NCI-H2171 (cell line): ENCODE measurements at places on chromosomes 2 and 18.
A peak's percentile ranks its signal among the peaks of the same experiment; 100 is the strongest.

- DNase-seq, result no peak
These were observed 619 bp downstream of the GALM start for GRCh38 chr2:38666556-38666910.

GRCh38 chr2:209917154-209917771 lies 85.2 kb upstream of the RPE start:
- no peak for DNase-seq

- DNase-seq, result no peak
These were observed 61.5 kb downstream of the NFATC1 start for GRCh38 chr18:79457239-79457638.

- DNase-seq, result no peak
These were observed 65.7 kb upstream of the ZNF236 start for GRCh38 chr18:76756531-76757253.

GRCh38 chr2:20702563-20702962 lies 35.6 kb downstream of the GDF7 start:
- no peak for DNase-seq

DNA sequence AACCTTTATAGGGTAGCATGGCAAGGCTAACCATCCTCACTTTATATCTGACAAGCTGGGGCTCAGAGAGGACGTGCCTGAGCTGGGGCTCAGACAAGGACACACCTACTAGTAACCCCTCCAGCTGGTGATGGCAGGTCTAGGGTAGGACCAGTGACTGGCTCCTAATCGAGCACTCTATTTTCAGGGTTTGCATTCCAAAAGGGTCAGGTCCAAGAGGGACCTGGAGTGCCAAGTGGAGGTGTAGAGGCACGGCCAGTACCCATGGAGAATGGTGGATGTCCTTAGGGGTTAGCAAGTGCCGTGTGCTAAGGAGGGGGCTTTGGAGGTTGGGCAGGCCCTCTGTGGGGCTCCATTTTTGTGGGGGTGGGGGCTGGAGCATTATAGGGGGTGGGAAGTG lies 1.2 kb upstream of the DES start:
- DNase-seq, result no peak

DNA sequence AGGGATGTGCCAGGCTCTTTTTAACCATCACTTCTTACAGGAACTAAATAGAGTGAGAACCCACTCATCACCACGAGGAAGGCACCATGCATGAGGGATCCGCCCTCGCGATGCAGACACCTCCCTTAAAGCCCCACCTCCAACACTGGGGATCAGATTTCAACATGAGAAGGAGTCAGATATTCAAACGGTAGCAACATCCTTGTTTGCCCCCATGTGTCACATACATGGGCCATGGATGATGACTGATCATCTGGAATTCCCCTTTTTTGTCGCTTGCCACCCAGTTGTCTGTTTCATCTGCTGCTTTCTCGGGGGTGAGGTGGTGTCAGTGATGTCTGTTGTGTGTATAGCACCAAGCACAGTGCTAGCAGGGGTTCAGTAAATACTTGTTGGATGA lies 57.9 kb downstream of the NCK2 start:
- no peak for DNase-seq

DNA sequence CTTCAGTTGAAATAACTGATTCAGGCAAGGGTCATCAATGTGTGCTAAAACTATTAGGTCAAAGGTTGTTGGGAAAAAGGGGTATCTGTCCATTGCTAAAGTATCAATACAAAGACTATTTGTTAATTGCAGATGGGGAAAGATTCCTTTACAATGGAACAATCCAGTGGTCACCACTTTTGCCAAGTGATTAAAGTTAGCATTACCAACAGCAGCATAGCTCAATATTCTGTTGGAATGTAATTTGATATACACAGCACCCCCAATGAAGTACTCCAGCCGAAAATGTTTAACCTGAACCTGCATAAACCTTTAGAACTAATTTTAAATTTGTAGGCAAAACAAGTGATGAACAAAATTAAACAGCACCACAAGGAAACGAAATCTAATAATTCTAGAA lies 191.0 kb downstream of the TCF4 start:
- DNase-seq, result no peak

DNA sequence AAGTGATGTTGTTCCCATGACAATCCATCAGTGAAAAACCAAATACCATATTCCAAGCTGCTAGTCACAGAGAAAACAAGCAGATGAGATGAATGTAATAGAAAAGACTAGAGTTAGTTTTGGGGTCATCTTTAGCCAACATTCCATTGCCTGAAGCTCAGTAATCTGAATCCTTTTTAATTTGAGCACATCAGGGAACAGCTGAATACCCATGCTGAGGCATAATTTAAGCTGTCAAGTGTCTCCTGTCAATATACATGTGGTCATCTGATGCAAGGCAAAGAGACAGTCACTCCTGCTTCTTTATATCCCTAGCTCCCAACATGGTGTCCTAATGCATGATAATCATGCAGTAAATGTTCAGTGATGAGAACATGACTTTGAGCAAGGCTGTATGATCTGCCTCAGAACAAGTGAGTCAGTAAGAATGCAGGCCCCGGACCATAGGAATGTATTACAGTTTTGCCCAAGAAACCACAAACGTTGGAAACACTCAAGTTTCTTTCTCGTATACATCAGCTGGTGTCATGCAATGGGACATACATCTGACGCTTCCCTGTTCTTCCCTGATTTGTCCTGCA lies 48.0 kb downstream of the CDK15 start:
- no peak for DNase-seq

- DNase-seq, result peak; percentile 60
These were observed 30.9 kb upstream of the REEP1 start for GRCh38 chr2:86368161-86368824.

DNA sequence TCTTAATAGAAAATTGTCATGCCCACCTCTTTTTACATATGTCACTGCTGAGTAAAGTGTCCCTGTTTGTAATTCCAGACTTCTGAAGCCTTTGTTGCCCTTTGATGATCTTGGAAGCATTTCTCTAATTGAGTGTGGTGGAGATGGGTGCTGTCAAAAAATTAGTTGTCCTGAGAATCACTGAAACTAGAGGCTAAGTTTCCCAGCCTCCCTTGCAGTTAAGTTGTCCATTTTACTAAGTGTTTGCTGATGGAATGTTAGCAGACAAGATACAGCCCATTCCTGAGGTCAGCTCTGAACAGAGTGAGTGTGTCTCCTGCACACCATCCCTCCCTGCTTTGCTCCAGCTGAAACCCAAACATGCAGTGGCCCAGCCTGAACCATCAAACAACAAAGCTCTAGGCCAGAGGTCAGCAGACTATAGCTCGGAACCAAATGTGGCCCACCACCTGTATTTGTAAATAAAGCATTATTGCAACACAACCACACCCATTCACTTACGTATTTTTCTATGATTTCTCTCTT lies 28.1 kb upstream of the TMEM177 start:
- no peak for DNase-seq

DNA sequence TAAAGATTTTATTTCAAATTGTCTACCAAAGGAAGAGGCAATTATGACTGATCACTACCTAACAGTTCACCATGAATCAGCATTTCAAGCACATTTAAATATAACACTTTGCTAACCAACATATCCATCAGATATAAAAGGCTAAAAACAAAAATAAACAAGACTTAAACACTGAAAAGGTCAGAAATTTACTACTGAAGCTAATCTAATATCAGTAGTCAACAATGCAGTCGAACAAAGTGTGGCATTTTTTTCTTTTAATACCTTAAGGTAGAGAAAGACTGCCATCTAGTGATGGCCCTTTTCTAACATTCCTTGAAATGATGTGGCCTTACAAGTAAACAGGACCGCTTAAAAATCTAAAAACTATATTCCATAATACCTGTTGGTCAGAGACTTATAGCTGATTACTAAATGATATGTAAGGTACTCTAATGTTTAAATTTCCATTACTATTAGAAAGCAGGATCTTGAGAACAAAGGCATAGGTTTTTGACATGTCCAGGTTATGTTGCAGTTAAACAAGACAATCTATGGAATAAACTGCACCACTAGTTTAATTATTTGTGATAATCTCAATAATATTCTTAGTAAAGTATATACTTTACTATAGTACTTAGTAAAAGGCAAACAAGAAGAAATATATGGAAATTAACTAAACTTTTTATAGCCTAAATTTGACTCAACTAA lies 80.0 kb downstream of the EXOC6B start:
- peak; percentile 39 for DNase-seq

- DNase-seq, result no peak
These were observed 9.2 kb downstream of the TGIF1 start for GRCh38 chr18:3458952-3459853.

DNA sequence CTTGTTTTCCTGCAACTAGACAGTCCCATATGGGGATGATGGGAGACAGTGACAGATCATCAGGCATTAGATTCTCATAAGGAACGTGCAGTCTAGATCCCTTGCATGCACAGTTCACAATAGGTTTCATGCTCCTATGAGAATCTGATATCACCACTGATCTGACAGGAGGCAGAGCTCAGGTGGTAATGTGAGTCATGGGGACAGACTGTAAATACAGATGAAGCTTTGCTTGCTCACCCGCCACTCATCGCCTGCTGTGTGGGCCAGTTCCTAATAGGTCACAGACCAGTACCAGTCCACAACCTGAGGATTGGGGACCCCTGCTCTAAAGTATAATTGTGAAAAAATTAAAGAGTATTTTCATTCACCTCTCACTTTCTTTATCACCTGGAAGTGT lies 23.6 kb upstream of the RAB1A start:
- DNase-seq, result no peak

DNA sequence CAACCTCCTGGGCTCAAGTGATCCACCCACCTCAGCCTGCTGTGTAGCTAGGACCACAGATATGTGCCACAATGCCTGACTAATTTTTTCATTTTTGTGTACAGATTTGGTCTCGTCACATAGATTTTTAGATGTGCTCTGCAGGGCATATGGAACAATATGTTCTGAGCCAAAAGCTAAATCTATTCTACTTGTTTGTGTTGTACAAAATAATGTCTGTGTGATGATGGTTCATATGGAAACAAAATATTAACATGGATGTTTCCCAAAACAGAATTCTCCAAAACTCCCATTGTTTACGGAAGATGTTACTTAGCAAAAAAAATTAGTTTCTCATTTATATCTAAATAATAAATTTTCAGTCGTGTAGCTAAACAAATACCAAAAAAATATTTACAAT lies 12.6 kb upstream of the KLHL23 start:
- DNase-seq, result no peak

DNA sequence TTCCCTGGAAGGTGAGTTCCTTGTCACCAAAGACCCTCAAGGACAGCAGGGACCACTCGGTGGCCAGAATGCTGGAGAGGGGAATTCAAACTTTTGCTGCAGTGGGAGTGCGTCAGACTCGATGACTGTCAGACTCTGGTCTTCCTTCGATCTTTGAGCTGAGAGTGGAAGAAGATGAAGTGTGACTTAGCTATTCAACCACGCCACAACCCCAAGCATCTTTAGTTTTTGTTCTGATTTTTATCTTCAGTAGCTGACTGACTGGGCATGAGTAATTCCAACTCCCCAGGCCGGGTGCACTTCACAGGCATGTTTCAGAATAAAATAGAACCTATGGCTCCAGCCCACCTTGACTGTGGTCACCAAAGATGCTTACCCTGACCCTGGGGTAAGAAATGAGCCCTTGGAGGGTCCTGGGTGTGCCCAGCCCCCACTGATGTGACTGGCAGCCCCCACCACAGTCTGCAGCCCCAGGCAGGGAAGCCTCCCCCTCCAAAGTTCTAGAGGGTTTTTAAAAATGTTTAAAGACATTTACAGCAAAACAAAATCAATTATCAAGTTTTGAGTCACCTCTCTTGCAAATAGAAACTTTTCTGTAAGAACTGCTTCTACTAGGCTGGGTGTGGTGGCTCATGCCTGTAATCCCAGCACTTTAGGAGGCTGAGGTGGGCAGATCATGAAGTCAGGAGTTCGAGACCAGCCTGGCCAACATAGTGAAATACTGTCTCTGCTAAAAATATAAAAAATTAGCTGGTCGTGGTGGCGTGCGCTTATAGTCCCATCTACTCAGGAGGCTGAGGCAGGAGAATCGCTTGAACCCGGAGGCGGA lies 24.9 kb upstream of the YWHAQ start:
- no peak for DNase-seq

GRCh38 chr2:208049441-208049840 lies 24.1 kb upstream of the PLEKHM3 start:
- no peak for DNase-seq

DNA sequence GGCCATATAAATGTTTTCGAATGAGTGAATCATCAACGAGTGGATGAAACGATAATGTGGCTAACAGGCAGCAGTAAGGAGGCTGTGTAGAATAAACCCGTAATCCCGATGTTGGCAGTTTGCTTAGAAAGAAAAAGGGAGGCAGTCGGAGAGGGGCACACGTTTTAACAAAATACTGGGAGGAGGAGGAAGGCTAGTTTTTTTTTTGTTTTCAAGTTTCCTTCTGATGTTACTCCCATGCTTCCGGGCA lies 476 bp upstream of the MSH2 start:
- no peak for DNase-seq

- no peak for DNase-seq
These were observed 550.7 kb downstream of the THSD7B start for GRCh38 chr2:137316075-137316474.

- DNase-seq, result no peak
These were observed 2.7 kb downstream of the CCDC88A start for GRCh38 chr2:55416786-55417568.
